ENCODE measurements at places on chromosomes 16 and 17. TPM values are rescaled to one million over a fixed set of nuclear protein-coding genes. Genes with fewer than 3 reads are reported as not detected.

Gene NPIPB6
- 2.1 TPM for total RNA-seq

DNA sequence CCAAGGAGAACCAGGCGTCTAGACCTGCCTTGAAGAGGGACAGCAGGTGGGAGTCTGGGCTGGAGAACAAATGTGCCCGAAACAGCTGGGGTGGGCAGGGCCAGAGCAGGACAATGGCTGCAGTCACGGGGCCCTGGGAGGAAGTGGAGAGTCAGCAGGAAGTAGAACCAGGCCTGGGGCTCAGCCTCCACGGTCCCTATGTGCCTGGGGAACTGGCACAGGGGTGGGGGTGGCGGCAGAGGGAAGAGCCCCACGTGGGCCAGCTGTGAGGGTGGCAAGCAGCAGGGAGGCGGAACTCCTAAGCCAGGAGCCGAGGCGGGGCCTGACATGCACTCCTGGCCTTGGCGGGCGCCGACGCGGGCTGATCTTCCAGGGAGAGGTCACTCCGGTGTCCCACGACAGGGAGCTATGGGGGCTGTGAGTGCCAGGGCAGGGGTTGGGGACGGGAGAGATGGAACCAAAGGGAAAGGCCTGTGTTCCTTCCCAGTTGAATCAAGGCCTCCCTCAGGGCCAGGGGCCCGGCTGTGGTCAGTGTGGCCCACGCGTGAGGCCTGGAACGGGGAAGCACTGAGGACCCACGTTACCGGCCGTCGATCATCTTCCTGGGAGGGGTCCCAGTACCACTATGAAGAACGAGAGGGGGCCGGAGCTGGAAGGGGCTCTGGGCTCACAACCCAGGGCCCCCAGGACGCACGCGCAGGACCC is 42.7 kb downstream of the TIMM22 start:
- no peak for DNase-seq

DNA sequence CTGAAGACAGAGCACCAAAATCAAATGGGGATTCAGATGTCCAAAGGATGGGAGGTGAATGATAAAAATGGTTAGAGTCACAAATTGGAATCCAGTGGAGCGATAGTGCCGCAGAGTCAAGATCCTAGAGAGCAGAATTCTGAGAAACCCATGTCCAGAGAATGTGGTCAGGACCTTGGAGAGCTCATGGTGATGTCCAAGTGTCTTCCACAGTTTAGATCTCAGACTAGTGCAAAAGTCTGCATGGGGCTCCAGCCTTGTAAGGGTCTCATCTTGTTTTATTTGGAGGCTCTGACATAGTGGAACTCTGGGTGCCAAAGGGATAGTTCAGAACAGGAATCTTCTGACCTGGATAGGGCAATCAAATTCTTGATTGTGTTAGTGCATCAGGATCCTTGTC is 245.9 kb upstream of the HSBP1 start:
- no peak for DNase-seq

Gene KRTAP9-8
- total RNA-seq: not detected

Gene TRPV3
- 6.6 TPM for total RNA-seq
